ENCODE measurements at places on chromosomes 11 and 22.

- no peak for DNase-seq
Observed at GRCh38 chr11:70416881-70417280, 18.6 kb downstream of the CTTN start.

GRCh38 chr11:19441288-19441687 is 200.5 kb upstream of the E2F8 start:
- DNase-seq: no peak

GRCh38 chr11:44780940-44781631 is 54.3 kb downstream of the TSPAN18 start:
- DNase-seq: peak; percentile 65

- DNase-seq: no peak
Observed at GRCh38 chr22:28032861-28033260, 113.8 kb upstream of the PITPNB start.

DNA sequence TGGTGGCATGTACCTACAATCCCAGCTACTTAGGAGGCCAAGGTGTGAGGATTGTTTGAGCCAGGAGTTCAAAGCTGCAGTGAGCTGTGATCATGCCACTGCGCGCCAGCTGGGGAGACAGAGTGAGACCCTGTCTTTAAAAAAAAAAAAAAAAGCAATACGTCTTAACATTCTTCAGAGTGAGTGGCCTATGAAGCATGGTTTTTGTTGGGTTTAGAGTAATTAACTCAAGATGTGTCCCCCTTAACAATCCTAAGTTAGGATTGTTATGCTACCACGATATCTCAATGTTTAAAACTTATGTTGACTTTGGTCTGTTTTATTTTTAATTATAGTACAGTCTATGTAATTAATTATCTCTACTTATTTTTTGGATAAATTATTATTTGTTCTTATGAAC is 156.1 kb downstream of the HIPK3 start:
- DNase-seq: no peak

GRCh38 chr11:16791191-16791961 is 52.9 kb downstream of the C11orf58 start:
- DNase-seq: no peak

DNA sequence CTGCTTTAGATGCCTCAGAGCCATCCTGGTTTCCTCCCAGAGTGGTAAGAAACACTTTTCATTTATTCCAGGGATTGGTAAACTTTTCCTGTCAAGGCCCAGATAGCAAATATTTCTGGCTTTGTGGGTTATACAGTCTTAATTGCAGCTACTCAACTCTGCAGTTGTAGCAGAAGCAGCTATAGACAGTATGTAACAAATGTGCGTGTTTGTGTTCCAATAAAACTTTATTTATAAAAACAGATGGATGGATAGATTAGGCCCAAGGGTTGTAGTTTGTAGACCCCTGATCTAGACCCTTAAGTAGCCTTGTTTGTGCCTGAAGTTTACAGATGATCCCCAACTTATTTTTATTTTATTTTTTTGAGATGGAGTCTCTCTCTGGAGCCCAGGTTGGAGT is 17.9 kb downstream of the NNMT start:
- no peak for DNase-seq

GRCh38 chr11:4559527-4560440 is 14.8 kb downstream of the OR52M1 start:
- no peak for DNase-seq

Data from cardiac muscle cell (in vitro differentiated cells and primary cell).